ENCODE measurements at places on chromosomes 11 and 22. TPM values are rescaled to one million over a fixed set of nuclear protein-coding genes. Genes with fewer than 3 reads are reported as not detected.

GRCh38 chr11:10743354-10744000 is 7.6 kb upstream of the CTR9 start:
- no peak overlapping the region for H3K27ac ChIP-seq
- H3K27me3 ChIP-seq, result peaks cover 2% of the 10 kb centered on the region
- H3K36me3 ChIP-seq, result no peaks in the 10 kb centered on the region
- no peak for DNase-seq
- no peak overlapping the region for H3K4me3 ChIP-seq

OR52E8 gene
- not detected for total RNA-seq

- H3K36me3 ChIP-seq, result no peaks in the 10 kb centered on the region
- DNase-seq, result no peak
- 0 out of 2 replicates have a peak, but pooled peaks cover 7% of the 10 kb centered on the region for H3K4me1 ChIP-seq
- H3K4me3 ChIP-seq, result no peak overlapping the region
Measured at GRCh38 chr11:70521475-70522308, 123.4 kb downstream of the CTTN start.

GRCh38 chr22:27772081-27772983 is 29.2 kb downstream of the MN1 start:
- H3K27me3 ChIP-seq, result peaks cover 15% of the 10 kb centered on the region
- no peak for DNase-seq
- H3K4me1 ChIP-seq, result peaks cover 14% of the 10 kb centered on the region
- no peak overlapping the region for H3K27ac ChIP-seq
- H3K4me3 ChIP-seq, result no peak overlapping the region

TRPM5 gene
- total RNA-seq, result not detected

MUC6 gene
- not detected for total RNA-seq

DNA sequence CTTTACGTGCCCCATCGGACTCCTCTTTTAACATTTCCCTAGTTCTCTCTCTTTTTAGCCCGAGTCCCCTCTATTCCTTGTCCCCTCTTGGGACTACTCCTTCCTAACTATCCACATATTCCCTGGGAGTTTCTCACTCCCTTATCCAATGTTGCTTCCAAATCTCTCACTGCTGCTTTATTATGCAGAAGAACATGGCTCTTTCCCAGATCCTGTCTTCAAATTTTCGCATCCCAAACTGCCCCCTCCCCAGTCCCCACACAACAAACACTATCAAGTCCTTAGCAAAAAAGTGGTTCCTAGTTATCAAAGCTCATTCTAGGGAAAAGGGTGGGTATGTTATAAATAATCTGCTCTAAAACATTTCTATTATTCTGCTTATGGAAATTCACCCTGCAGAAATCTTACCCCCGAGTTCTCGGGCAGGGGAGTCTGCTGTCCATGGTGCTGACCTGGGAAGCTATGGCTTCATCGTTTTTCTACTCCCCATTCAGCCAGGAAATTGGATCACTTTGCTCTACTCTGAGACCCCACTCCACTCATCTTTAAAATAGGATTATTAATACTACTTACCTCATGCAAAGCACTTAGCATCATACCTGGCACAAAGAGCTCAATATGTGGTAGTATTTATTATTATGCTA is 393.5 kb downstream of the BUD13 start:
- DNase-seq, result no peak
- no peak overlapping the region for H3K27ac ChIP-seq
- H3K36me3 ChIP-seq, result peaks cover 5% of the 10 kb centered on the region
- no peak overlapping the region for H3K4me3 ChIP-seq
- H3K27me3 ChIP-seq, result no peaks in the 10 kb centered on the region
- no peaks in the 10 kb centered on the region for H3K4me1 ChIP-seq

PPM1F gene
- 61.9 TPM for total RNA-seq

TSSK2 gene
- total RNA-seq, result not detected

DNA sequence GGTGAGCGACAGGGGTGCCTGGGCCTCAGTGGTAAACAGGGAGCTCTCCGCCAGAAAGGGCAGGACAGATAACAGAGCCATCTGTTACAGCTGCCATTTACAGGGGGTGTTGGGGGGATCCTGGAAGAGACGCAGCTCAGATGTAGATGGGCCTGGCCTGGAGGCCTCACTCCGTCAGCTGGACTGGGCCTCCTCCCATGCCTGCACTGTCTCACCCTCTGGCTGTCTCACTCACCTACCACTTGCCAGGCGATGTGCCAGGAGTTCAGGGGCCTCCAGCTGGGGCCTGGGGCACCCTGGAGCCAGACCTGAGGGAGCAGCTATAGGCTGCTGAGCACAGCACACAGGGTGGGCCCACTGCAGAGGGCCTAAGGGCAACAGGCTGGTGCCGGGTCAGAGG is 16.3 kb upstream of the SUSD2 start:
- no peak overlapping the region for H3K4me3 ChIP-seq
- H3K4me1 ChIP-seq, result peaks cover 16% of the 10 kb centered on the region
- DNase-seq, result no peak
- no peaks in the 10 kb centered on the region for H3K36me3 ChIP-seq
- peak overlapping the region; percentile 42 for H3K27ac ChIP-seq

PRDM10 gene
- total RNA-seq, result 5.8 TPM

CSF2RB gene
- total RNA-seq, result 0.76 TPM

KBTBD3 gene
- total RNA-seq, result 4.6 TPM

ISX gene
- not detected for total RNA-seq

DNA sequence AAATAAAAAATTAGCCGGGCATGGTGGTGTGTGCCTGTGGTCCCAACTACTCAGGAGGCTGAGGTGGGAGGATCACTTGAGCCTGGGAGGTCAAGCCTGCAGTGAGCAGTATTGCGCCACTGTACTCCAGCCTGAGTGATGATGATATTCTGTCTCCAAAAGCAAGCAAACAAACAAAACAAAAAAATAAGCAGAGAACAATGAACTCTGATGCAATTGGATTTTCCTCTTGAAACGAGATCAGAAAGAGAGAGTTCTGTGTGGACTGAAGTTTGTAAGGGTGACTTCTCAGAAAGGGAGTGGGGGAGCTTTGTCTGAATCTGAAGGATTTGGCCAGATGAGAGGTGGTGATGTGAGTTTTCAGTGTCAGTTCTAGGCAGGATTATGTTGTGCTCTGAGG is 6.0 kb upstream of the TMEM123 start:
- DNase-seq, result no peak
- H3K36me3 ChIP-seq, result no peaks in the 10 kb centered on the region
- peaks cover 4% of the 10 kb centered on the region for H3K27me3 ChIP-seq

DNA sequence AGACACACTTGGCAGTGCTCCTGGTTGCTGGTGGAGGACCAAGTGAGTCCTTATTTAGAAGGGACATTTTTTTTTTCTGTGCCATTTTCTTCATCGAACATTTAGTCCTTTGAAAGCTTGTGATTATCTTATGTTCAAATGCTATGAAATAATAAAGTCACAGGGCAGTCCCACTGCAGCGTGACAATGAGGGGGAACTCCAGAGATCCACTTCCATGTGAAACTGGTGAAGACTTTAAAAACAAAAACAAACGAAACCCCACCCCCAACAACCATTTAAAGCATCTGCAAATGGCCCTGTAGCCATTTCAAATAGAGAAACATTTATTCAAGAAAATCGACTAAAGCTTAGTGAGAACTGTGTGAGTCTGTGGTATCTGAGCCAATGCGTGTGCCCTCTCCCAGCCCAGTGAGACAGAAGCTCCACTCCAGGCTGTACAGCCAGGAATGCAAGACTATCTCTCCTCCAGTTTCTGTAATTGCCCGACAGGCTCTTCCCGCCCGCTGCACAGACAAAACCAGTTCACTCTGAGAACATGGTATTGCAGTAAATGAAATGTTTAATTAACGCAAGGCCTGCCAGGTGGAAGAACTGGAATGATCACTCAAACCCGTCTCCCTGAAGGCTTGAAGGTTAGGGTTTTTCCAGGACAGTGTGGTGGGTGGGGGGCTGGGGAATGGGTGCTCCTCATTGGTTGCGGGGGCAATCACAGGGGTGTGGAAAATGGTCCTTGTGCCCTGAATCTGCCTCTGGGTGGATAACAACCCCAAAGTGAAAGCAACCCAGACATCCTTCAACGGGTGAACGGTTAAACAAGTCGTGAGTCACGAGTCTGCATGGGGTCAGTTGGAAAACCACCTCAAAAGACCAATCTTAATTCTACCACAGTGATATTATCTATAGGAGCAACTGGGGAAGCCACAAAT is 8.4 kb downstream of the KRTAP5-6 start:
- H3K36me3 ChIP-seq, result peaks cover 8% of the 10 kb centered on the region
- peaks cover 8% of the 10 kb centered on the region for H3K4me1 ChIP-seq
- H3K27ac ChIP-seq, result no peak overlapping the region
- H3K27me3 ChIP-seq, result peaks cover 40% of the 10 kb centered on the region
- DNase-seq, result no peak
- H3K4me3 ChIP-seq, result peak overlapping the region; percentile 21

ARHGAP20 gene
- total RNA-seq, result 0.40 TPM

OR10A2 gene
- not detected for total RNA-seq

NUP160 gene
- total RNA-seq, result 16.1 TPM

DNA sequence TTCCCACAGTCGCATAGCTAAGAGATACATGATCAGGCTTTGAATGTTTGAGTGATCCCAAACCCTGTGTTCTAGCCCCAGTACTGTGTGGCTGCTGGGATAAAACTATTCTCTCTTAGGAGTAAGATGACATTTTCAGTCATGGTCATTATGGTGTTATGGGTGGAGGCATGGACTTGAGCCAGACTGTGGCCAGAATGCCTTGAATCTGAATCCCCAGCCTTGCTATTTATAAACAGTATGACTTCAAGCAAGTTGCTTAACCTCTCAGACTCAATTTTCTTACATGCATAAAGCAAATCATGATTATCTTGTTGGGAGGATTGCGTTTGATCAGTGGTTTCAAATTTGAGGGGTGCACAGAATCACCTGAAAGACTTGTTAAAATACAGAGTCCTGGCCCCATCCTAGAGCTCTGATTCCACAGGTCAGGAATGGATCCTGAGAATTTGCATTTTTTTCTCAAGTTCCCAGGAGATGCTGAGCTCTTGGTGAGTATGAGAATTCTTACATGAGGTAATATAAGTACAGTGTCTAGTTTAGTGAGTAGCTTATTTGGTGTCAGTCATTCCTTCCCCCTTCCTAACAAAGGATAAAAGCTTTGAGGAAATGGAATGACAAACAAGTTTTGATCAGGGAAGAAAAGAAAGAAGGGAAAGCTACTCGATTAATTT is 571.7 kb downstream of the METTL15 start:
- H3K36me3 ChIP-seq, result peaks cover 7% of the 10 kb centered on the region
- peak overlapping the region; percentile 79 for H3K4me3 ChIP-seq
- DNase-seq, result peak; percentile 85
- H3K4me1 ChIP-seq, result peaks cover 70% of the 10 kb centered on the region

DNA sequence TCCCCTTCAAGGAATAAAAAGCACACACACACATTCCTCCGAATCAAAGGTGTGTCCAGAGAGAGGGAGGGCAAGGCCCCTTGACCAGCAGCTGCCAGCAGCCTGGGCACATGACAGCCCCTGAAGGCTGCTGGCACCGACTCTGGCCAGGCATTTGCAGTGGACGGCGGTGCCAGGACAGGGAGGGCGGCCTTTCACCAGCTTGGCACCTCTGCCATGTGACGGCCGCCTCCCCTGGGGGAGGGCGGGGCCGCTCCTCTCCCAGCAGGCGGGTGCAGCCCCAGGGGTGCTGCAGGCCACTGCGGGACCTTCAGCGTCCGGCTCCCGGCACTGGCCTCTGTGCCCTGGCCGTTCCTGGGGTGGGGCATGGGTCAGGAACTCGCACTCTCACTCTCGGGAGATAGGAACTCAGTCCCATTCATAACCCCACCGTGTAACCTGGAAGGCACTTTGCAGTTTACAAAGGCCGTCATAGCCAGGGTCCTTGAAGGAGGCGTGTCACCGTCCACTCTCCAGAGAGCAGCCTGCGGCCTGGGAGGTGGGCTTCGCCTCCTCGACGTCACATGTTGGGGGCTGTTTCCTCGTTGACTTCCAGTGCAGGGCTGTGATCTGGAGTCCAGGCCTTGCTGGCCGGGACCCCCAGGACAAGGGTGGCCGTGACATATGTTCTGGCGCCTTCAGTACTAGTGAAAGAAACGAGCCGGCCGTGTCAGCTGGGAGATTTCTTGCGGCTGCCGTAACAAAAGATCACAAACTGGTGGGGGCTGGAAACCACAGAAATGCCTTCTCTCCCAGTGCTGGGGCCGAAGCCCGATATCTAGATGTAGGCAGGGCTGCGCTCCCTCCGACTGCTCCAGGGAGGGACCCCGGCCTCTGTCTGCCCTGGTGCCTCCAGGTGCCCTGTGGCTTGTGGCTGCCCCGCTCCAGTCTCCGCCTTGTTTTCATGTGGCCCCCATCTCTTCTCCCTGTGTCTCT is 39.9 kb upstream of the SMIM38 start:
- H3K4me3 ChIP-seq, result no peak overlapping the region
- H3K4me1 ChIP-seq, result no peaks in the 10 kb centered on the region
- peaks cover 14% of the 10 kb centered on the region for H3K27me3 ChIP-seq

CASP5 gene
- not detected for total RNA-seq

KRTAP5-10 gene
- not detected for total RNA-seq

DNA sequence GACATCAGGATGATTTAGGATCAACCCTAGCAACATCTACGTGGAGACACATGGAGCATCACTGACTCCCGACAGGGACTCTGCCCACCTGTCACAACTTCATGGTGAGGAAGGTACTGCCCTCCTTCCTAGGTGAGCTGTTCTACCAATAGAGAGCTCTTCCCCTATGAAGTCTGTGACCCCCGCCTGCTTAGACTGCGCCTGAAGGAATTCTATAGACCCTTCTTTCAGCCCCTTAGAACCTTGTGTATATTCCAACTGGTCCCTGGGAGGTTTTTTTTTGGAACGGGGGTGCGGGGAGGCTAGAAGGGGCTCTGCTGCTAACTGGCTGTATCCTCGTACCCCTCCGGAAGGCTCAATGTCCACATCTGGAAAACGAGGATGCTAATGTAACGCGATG is 566 bp downstream of the INTS4 start:
- peak overlapping the region; percentile 88 for H3K27ac ChIP-seq
- no peaks in the 10 kb centered on the region for H3K27me3 ChIP-seq

GRCh38 chr11:128559496-128560103 is 27.8 kb downstream of the ETS1 start:
- H3K4me3 ChIP-seq, result no peak overlapping the region
- no peak for DNase-seq
- no peaks in the 10 kb centered on the region for H3K36me3 ChIP-seq
- peaks cover 4% of the 10 kb centered on the region for H3K27me3 ChIP-seq
- H3K27ac ChIP-seq, result no peak overlapping the region
- H3K4me1 ChIP-seq, result no peaks in the 10 kb centered on the region

DNA sequence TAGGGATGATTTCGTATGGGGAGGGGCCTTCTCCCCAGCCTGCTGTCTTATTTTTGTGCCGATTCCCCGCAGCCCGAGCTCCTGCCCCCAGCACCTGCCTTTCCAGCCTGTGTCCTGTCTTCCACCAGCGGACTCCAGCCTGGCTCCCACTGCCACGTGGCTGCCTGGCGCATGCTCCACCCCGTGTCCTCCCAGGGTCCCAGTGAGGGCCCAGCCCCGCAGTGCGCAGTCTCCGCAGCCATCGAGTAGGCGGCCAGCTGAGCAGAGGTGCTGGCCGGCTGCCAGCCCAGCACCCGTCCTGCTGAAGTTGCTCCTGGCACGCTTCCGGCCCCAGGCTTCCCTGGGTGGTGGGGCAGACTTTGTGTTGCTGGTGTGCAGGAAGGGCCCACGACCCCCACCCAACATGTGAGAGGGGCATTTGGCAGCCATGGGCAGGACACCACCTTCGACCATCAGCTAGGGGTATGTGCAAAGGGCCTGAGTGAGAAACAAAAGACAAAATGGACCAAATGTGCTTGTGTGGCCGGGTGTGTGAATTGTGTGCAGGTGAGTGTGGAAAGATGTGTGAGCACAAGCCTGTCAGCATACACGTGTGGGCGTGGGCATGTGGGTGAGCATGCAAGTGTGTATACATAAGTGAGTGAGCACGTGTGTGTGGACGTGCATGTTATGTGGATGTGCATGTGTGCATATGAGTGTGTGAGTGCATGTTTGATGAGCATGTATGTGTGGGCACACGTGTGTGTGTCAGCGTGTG is 55.9 kb downstream of the RTN4R start:
- no peak overlapping the region for H3K4me3 ChIP-seq
- no peaks in the 10 kb centered on the region for H3K36me3 ChIP-seq
- H3K27me3 ChIP-seq, result no peaks in the 10 kb centered on the region
- H3K27ac ChIP-seq, result no peak overlapping the region
- H3K4me1 ChIP-seq, result no peaks in the 10 kb centered on the region
